ENCODE measurements at places on chromosomes 4 and X.

DNA sequence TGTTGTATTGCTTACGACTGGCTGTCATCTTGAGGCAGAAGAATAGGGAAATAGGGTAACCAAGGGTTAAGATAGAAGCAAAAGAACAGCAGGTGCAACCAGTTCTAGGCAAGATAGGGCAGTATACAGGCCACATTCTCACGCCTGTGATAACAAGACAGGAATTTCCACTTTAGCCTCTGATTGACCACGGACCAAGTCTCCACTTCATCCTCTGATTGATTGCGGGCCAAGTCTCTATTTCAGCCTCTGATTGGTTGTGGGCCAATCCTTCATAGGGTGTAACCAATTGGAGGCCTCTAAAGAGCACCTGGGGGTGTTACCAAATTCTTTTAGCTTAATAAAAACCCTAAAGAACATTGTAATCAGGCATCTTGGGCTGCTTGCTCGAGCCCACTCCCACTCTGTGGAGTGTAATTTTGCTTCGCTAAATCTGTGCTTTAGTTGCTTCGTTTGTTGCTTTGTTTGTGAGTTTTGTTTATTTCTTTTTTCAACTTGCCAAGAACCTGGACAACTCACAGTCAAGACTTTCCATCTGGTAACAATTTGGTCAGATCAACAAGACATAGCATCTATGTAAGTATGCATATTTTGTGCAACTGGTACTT lies 8.7 kb upstream of the TBC1D9 start:
- H3K36me3 ChIP-seq: no peaks in the 10 kb centered on the region
- H3K4me1 ChIP-seq: no peaks in the 10 kb centered on the region
- H3K27me3 ChIP-seq: no peaks in the 10 kb centered on the region
- no peak overlapping the region for H3K4me3 ChIP-seq
- no peak overlapping the region for H3K27ac ChIP-seq

DNA sequence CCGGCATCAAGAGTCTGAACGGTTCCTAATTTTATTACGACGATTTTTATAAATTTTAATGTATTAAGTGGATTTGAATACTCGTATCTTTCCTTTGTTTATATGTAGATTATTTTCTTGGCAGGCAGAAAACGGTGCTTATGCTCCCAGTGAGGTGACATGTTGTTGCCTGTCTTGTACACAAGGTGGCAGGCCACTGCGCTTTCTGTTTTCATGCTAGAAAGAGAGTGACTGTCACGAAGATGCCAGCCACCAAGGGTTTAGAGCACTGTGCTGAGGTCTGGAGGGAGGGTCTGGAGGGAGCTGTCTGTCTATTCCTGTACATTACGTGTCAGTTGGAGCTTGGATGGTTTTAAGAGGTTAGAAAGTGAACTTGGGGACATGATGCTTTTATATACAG lies 87.7 kb downstream of the SHROOM2 start:
- H3K27me3 ChIP-seq: no peaks in the 10 kb centered on the region
- DNase-seq: peak; percentile 46
- no peak overlapping the region for H3K4me3 ChIP-seq
- H3K4me1 ChIP-seq: no peaks in the 10 kb centered on the region

- H3K4me3 ChIP-seq: no peak overlapping the region
- H3K36me3 ChIP-seq: no peaks in the 10 kb centered on the region
- H3K27me3 ChIP-seq: no peaks in the 10 kb centered on the region
- no peak for DNase-seq
- H3K4me1 ChIP-seq: no peaks in the 10 kb centered on the region
Measured at GRCh38 chrX:17098516-17099247, 152.2 kb downstream of the REPS2 start.

- H3K27ac ChIP-seq: no peak overlapping the region
- DNase-seq: no peak
- no peaks in the 10 kb centered on the region for H3K27me3 ChIP-seq
- H3K4me1 ChIP-seq: peaks cover 3% of the 10 kb centered on the region
- H3K36me3 ChIP-seq: peaks cover 45% of the 10 kb centered on the region
- H3K4me3 ChIP-seq: no peak overlapping the region
Measured at GRCh38 chr4:127182687-127183086, 450.1 kb upstream of the INTU start.

GRCh38 chrX:119190831-119191230 lies 45.3 kb upstream of the PGRMC1 start:
- no peak for DNase-seq
- H3K36me3 ChIP-seq: peaks cover 2% of the 10 kb centered on the region
- H3K4me1 ChIP-seq: no peaks in the 10 kb centered on the region
- no peak overlapping the region for H3K4me3 ChIP-seq
- H3K27me3 ChIP-seq: no peaks in the 10 kb centered on the region

DNA sequence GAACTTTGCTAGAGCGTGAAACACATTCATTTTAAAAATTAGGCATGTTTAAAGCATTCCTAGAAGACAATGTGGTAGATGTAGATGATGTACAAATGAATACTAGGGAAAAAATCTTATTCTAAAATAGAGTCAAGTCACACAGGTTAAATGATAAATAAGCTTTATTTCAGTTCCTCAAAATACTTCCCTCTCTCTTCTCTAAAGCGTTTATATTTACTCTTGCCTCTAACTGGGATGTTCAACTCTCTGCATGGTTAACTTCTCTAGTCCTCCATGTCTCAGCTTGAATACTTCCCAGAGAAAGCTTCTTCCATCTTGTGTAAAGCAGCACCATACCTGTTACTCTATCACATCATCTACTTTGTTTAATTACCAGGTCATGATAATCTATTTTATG lies 30.9 kb upstream of the GLRA3 start:
- no peaks in the 10 kb centered on the region for H3K27me3 ChIP-seq
- no peak overlapping the region for H3K4me3 ChIP-seq
- H3K27ac ChIP-seq: no peak overlapping the region
- no peaks in the 10 kb centered on the region for H3K4me1 ChIP-seq

DNA sequence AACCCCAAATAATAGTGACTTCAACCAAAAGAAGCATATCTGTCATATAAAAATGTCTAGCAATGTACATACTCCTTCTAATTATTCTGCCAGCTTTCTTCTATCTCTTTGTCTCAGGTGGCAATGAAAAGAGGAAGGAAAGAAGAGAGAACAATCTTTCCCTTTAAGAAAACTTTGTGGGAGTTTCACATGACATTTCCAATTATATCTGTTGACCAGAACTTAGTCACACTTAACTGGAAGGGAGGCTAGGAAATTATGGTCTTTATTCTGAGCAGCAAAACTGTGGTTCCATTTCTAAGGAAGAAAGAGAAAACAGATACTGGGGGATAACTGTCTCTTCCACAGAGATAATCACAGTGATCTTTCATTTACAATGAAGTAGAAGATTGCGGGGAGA lies 12.9 kb upstream of the MAOA start:
- no peaks in the 10 kb centered on the region for H3K27me3 ChIP-seq
- no peak for DNase-seq
- H3K36me3 ChIP-seq: peaks cover 4% of the 10 kb centered on the region
- H3K4me1 ChIP-seq: no peaks in the 10 kb centered on the region
- no peak overlapping the region for H3K4me3 ChIP-seq
- no peak overlapping the region for H3K27ac ChIP-seq

DNA sequence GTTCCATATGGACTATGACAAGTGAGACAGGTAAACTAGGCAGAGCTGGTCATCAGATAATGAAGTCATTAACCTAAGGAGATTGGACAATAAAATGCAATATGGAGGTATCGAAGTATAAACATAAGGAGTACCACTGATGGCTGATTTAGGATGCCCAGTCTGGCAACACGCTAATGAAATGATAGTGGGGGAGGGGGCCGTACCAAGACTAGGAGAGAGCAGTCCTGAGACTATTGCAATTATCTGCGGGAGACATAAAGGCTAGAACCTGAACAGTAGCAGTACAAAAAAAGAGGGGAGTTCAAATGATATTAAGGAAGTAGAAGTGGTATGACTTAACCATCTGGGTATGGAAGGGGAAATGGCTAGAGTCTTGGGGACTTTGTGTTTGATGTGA lies 2.3 kb downstream of the F9 start:
- no peak overlapping the region for H3K4me3 ChIP-seq
- H3K36me3 ChIP-seq: no peaks in the 10 kb centered on the region
- H3K4me1 ChIP-seq: no peaks in the 10 kb centered on the region
- no peak for DNase-seq

DNA sequence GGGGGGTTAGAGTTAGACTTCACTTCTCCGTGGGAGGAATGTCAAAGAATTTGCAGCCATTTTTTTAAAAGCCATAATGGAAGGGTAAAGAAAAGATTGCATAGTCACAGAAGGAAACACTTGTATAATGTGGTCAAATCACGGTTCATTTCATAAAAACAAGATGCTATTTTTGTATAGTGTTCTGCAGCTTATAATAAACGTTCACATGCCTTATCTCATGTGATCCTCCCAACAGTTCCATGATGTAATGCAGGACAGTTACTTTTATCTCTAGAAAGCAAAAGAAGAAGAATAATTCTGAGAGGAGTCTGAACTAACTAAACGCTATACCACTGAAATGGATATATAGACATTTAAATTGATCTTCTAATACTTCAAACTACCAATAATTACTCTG lies 71.3 kb upstream of the CAMK2D start:
- no peaks in the 10 kb centered on the region for H3K36me3 ChIP-seq
- H3K27ac ChIP-seq: no peak overlapping the region
- H3K27me3 ChIP-seq: no peaks in the 10 kb centered on the region

DNA sequence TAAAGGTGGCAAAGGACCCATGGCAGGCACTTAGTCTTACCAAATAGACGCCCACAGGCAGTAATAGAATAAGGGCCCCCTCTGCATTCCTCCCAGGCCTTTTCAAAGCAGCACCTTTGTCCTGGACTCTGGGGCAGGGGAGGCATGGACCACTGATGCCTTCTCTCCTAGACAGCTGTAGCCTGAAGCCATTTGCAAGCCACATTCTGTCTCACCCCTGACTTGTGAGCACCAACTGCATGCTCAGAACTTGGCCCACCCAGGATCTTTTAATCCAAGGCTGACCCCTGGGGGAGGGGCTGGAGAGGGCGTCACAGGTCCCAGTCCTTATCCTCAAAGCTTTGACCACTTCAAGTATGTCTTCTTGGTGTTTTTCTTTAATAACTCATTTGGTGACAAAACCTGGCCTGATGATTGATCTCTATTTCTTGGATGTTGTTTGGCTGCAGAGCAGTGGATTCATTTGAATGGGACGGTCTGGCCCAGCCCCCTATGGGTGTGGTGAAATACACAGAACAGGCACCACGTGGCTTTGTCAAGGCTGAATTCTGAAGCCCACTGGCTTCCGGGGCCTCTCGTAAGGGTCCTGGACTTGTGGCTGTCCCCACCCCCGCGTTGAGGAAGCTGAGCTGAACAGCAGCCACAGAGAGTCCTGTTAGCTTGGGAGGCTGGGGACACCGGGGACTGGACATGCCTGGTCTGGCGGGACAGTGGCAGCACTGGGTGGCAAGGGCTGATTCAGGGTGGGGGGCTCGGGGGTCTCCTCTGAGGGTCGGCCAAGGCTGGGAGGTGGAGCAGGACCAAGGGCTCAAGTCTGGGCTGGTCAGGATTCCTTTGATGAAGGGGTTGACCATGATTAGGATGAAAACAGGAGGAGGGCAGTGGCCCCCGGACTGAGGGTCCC lies 36.6 kb downstream of the ADRA2C start:
- H3K4me1 ChIP-seq: peaks cover 8% of the 10 kb centered on the region
- H3K4me3 ChIP-seq: no peak overlapping the region
- H3K27me3 ChIP-seq: no peaks in the 10 kb centered on the region
- H3K36me3 ChIP-seq: no peaks in the 10 kb centered on the region

GRCh38 chrX:15930585-15930984 lies 76.0 kb upstream of the AP1S2 start:
- no peak for DNase-seq
- H3K36me3 ChIP-seq: peaks cover 2% of the 10 kb centered on the region
- H3K4me3 ChIP-seq: no peak overlapping the region
- peaks cover 7% of the 10 kb centered on the region for H3K4me1 ChIP-seq
- no peaks in the 10 kb centered on the region for H3K27me3 ChIP-seq

DNA sequence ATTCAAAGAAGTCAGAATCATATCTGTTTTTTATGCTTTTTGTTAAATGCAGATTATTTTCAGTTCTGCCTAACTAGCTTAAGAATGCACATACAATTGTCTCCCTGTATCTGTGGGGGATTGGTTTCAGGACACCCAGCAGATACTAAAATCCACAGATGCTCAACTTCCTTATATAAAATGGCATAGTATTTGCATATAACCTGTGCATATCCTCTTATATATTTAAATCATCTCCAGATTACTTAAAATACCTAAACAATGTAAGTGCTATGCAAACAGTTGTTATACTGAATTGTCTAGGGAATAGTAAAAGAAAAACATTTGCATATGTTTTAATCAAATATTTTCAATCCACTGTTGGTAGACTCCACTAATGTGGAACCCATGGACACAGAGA lies 279.4 kb downstream of the TMA16 start:
- no peak for DNase-seq
- H3K27ac ChIP-seq: no peak overlapping the region
- no peak overlapping the region for H3K4me3 ChIP-seq
- H3K27me3 ChIP-seq: no peaks in the 10 kb centered on the region

DNA sequence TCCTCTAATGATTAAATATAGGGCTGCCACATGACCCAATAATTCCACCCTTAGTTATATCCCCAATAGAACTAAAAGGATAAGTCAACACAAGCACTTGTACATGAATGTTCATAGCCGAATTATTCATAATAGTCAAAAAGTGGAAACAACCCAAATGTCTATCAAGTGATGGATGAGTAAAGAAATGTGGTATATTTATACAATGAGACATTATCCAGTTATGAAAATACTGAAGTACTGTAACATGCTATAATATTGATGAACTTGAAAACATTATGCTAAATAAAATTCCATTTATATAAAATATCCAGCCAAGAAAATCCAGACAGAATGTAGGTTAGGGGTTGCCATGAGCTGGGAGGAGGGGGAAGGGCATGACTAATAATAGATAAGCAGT lies 436.7 kb upstream of the AADAT start:
- DNase-seq: no peak
- H3K36me3 ChIP-seq: no peaks in the 10 kb centered on the region
- no peak overlapping the region for H3K4me3 ChIP-seq
- H3K27me3 ChIP-seq: no peaks in the 10 kb centered on the region
- no peak overlapping the region for H3K27ac ChIP-seq
- no peaks in the 10 kb centered on the region for H3K4me1 ChIP-seq

DNA sequence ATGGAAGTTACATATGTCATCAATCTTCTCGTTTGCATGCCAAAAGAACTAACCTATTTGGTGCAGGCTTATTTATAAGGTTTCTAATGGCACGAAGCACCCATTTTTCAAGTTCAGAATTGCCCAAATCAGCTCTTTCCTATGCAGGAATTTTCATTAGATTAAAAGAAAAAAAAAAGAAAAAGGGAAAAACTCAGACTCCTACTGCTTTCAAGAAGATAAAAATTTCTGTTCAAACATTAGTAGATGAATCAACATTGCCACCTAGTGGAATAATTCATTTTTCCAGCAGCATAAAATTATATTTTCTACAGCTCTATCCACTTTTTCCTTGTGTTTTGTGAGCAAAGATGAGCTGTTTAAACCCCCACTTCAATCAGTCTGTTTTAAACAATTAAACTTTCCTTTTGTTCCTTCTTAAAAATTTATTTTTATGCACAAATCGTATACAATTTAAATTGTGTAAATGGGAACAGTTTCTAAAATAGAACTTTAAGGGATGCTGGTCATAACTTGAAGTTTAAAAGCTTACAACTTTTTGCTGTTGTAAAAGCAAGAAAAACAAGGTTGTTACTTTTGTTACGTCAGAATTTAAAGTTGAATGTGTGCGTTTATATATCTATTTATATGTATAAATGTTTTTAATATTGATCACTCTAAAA lies 309.9 kb downstream of the ARAP2 start:
- H3K27ac ChIP-seq: no peak overlapping the region
- no peaks in the 10 kb centered on the region for H3K4me1 ChIP-seq
- H3K27me3 ChIP-seq: no peaks in the 10 kb centered on the region
- H3K36me3 ChIP-seq: no peaks in the 10 kb centered on the region
- DNase-seq: no peak
